HFF-Myc (cell line): ENCODE measurements at places on chromosomes 6 and 20.

- no peak for DNase-seq
Observed at GRCh38 chr20:63121749-63122405, 94.1 kb downstream of the YTHDF1 start.

- DNase-seq = no peak
Observed at GRCh38 chr6:25165800-25166199, 113.4 kb upstream of the CARMIL1 start.

DNA sequence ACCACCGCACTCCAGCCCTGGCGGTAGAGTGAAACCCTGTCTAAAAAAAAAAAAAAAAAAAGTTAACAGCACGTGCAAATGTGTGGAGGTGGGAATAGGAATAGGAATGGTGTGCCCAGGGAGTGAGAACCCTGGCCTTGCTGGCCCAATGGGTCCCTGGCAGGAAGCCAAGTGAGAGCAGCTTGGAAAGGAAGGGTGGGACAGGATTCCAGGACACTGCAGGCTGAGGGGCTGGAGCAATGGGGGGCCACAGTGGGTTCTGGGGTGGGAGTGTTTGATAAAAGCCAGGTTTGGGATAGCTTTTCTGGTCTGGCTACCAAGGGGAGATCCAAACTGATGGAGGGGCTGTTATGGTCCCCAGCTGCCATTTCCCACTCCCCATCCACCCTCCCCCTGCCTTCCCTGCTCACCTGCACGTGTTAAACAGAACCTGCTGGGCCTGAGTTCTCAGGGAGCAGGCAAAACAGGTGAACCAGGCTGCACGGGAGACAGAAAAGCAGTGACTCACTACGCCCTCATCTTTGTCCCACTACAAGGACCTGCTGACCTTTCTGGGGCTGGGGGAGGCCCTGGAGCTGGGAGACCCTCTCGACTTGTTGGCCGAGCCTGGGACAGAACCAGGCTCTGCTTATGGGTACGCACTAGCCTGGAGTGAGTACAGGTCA lies 3.3 kb downstream of the SUN5 start:
- no peak for DNase-seq

DNA sequence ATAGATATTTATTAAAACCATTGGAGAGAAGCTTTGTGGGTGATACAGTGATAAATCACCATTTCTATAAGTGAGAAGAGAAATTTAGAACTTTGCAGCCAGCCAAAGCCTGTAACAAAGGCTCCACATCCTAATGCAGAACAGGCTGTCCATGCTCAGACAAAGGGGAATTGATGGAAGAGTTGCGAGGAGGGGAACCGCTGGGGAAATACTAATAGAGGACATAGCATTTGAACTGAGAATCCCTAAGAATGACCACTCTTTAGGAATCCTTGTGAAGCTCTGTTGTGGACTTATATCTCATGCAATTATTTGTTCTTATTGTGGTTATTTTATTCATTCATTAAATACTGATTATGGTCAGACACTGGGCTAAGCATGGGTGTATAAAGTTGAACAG lies 167.8 kb downstream of the PHF3 start:
- no peak for DNase-seq

GRCh38 chr20:47669927-47670890 lies 115.1 kb downstream of the SULF2 start:
- DNase-seq = no peak
